Right cardiac atrium (tissue), 5 donors: ENCODE measurements at places on chromosomes 16 and 17. TPM values are rescaled to one million over a fixed set of nuclear protein-coding genes. Genes with fewer than 3 reads are reported as not detected.

Gene SKAP1
- not detected for total RNA-seq

Gene CES4A
- 11.1 TPM for total RNA-seq

Gene RCVRN
- 1.4 TPM for total RNA-seq

Gene UTS2R
- 4.5 TPM for total RNA-seq

DNA sequence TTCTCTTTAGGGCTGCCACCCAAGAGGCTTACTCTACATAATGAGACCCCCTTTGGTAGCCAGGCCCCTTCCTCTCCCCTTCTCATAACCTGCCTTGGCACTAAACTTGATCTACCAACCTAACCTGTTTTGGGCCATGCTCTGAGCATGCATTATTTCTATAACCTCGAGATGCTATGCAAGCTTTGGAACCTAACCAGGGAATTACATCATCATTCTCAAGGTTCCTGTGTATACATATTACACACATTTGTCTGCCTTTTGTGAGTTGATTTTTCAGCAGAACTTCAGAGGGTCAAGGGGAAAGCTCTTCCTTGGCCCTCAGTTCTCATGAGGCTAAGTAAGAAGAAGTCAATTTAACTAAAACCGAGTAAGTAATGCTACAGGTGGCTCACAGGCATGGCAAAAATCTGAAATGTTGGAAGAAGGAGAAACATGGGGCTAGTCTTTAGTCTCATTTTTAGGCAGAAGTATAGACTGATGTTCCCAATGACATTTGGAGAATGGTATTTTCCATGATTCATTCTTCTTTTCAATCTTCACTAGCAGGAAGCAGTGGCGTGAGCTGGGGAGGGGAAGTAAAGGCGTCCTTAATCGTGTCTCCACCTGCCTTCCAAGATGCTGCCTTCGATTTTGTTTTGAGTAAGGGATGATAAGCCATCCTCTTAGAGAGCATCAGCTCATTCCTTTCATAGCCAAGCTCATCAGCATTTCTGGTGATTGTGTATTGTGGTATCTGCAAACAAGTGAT is 308.4 kb downstream of the ABCC12 start:
- DNase-seq: no peak

DNA sequence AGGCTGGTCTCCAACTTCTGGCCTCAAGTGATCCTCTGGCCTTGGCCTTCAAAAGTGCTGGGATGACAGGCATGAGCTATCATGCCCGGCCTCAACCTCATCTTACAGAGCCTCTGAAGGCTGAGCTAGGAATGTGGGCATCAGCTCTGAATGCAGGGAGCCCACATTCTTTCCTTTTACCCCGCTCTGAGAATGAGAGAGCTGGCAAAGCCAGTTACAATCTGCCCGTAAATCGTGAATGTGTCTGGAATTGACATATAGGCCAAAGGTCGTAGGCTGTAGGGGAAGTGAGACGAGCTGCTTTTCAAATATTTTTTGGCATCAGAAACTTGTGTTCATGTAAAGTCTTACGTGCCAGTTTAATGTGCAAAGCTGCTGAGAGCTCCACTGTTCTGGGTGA is 4.5 kb downstream of the TMEM238L start:
- DNase-seq: no peak

DNA sequence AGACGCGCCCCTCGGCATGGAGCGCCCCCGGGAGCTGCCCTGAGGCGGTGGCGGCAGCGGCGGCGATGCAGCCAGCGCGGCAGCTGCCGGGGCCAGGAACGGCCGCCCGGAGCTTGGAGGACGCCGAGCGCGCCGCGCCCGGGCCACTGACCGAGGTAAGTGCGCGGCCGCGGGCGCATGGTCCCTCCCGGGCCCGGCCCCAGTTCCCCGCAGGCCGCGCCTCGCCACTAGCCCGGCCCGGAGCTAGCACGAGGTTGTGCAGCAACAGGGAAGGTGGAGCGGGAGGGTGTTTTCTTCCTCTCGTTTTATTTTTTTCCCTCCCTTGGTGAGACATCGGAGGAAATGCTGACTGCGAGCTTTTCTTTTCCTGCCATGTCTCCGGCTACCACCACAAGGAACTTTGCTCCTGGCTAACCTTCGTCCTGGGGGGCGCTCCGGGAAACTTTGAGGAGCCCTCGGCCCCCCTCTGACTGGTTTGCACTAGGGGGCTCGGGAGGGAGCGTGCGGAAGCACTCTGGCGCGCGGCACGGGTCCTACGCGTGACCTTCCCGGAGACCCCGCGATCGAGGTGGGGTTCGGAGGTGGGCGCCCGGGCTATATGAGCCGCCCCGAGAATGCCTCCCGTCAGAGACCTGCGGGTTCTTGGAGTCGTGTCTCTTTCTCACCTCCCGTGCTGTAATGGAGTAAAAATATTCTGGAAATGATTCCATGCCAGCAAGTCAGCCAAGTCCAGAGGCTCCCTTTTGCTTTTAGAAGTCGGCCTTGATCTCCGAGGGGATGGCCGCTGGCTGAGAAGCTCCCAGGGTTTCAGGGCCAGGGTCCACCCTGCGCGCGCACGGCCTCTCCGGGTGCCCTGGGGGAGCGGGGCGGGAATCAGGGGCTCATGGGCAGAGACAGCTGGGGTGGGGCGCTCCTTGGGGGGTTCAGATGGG is 868 bp downstream of the KCNJ12 start:
- peak; percentile 80 for DNase-seq

GRCh38 chr17:13787636-13788035 is 185.9 kb upstream of the HS3ST3A1 start:
- no peak for DNase-seq

DNA sequence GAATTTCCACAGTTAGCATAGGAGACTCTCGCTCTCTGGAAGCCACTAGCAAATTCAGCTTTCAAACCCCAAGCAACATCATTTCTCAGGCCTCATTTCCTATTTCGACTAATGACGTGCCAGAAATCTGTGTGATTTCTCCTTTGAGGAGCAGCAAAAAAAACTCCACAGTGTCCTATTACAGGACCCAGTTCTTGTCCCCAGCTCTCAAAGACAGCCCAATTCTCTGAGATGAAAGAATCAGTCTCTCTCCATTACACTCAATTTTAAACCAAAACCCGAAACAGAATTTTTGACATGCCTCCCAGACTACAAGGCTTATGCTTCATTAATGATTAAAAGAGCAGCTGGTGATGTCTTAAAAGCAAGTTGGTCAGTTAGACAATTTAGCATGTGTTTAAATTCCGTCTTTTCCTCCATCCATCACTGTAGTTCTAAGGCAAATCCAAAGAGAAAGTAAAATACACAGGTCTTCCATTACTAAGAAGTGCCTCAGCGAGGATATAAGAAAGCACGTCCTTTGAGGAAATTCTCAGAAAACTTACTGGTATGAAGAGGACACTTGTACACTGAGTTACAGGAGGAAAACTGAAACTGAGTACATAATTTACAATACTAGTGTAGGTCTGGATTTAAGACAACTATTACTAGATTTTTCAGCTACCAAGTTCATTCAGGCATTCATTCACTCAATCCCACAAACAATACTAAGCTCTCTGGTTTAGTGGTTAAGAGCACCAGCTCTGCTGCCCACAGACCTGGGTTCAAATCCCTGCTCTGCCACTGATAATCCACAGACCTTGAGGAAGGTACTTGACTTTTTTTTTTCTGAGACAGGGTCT is 12.5 kb downstream of the TOM1L2 start:
- no peak for DNase-seq

- DNase-seq: no peak
Observed at GRCh38 chr17:4527566-4528125, 27.5 kb downstream of the MYBBP1A start.

- peak; percentile 86 for DNase-seq
Observed at GRCh38 chr17:67800495-67800928, 24.8 kb upstream of the BPTF start.

DNA sequence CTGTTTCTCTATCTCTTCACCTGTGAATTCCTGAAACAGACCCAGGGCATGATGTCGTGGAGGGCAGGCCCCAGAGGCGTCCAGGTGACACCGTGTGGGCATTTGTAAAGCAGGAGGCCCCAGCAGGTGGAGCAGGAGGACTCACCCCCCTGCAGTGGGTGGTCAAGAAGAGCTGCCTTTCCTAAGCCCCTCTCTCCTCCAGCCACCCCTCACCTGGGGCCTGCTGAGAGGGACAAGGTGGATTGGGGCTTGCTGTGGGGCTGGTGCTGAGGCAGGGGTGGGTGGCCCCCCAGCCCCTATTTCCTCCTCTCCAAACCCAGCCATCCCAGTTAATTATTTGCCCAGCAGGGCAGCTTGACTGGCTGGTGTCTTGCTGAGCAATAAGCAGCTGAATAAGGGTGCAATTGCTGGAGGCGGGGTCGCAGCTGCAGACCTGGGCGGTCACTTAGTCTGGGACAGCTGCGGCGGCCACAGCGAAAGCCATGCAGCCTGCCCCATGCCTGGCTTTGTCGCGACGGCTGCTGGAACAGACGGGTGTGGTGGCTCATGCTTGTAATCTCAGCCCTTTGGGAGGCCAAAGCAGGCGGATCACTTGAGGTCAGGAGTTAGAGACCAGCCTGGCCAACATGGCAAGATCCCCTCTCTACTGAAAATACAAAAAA is 56.4 kb downstream of the JPH3 start:
- DNase-seq: no peak

DNA sequence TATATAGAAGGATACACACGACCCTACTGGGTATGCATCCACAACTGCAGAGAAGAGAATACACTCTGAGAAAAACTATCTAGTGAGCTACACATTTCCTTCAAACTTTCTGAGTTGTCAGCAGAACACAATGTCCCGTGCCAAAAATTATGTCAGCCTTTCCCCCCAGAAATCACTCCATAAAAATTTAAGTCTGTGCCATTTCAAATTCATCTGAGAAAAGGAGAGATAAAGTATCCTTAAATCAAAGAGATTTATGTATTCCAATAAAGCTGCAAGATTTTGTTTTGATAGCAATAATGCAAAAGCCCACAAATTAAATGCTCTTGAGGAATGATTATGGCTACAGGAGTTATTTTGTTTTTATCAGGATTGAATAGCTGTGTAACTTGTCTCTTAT is 760.1 kb downstream of the CDH11 start:
- no peak for DNase-seq

DNA sequence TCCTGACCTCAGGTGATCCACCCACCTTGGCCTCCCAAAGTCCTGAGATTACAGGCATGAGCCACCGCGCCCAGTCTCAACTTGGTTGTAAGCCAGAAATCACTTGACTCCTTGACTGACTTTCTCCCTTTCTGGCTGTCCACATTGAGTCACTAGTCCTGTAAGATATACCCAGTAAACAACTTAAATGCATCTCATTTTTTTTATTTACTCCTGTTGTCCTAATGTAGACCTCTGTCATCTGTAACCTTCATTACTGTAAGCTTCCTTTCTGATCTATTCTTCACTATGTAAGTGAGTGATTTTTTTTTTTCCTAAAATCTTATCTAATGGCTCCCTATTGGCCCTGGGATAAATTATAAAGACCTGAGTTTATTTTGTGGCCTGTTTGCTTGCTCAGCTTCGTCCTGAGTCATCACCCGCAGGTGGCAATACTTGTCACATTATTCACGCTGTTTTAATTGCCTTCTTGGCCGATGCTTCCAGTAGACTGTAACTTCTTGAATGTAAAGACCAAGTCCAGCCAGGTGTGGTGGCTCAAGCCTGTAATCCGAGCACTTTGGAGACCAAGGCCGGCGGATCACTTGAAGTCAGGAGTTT is 41.0 kb downstream of the PAFAH1B1 start:
- DNase-seq: no peak

DNA sequence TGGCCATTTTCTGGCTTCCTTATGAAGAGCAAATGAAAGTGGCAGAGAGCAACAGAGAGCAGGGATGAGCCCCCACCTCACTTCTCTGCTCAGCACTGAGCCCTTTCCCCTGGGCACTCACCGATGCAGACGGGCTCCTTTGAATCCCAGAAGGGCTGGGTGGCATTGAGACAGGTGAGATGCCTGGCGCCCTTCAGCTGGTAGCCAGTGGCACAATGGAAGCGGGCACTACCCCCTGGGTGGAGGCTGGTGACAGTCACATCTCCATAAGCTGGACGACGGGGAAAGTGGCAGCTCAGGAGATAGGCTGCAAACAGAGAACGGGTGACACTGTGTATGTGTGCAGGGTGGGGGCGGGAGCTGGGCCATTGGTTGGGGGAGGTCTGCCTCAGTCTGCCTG is 12.5 kb upstream of the PHF12 start:
- no peak for DNase-seq

DNA sequence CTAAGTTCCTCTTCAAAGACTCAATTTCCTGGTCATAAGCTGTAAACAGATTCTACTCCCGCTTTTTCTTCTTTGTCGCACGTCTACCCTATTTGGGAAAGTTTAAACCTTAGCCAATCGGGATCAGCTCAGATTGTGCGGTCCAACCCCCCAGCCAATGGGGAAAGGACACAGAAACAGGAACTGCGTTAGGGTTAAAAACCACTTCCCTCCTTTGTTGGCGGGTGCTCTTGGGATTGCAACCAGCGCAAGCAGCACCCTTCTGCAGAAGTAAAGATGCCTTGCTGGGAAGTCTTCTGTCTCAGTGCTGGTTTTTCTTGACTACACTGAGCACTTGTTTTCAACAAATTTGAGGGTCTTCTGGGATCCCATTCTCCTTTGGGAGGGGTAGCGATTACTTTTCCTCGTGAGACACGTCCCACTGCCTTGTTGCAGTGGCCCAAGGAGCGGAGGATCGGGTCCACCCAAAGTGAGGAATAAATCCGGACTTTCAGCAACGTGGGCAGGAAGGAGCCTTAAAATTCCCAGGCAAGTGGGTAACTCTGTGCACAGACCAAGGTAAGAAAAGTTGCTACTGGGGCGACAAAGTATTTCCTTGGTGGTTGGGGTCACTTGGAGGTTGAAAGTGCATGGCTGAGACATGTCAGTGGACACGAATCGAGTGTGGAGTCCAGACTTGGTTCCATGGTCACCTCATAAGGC is 1.0 kb upstream of the YPEL3 start:
- DNase-seq: peak; percentile 18

DNA sequence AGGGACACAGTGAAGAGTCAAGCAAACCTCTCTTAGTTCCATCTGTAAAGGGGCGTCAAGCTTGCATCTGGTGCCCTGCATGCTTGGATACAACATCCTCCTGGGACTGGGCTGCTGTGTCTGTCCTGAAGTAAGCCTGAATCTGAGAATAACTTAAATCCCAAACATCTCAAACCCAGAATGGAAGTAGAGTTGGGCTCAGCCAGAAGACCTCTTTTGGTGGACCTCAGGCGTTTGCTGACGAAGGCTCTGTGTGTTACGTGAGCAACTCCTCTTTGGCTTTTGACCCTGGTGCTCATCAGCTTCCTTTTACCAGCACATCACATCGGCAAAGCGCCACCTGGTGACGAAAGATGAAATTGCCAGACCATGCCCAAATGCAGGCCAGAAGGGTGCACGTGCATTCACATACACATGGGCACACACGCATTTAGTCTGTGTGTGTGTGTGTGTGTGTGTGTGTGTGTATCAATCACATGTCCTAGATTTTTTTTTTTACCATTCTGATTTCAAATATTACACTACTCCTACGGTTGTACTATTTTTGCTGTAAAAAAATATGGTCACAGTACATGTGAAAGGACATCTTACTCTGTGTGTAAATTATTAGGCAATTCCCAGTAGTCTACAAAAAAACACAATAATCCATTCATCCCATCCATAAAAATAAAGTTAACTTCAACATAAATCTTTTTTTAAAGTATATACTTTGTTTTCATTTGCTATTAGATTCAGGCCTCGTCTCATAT is 41.1 kb upstream of the FOXJ1 start:
- peak; percentile 93 for DNase-seq
